ENCODE measurements at places on chromosomes 11 and 22.

- no peak for DNase-seq
These were observed 264.5 kb upstream of the SORL1-AS1 start for GRCh38 chr11:121717296-121717695.

GRCh38 chr11:129888451-129888850 is 6.9 kb downstream of the NFRKB start:
- DNase-seq, result no peak

GRCh38 chr11:44387415-44387814 is 77.5 kb upstream of the ALX4 start:
- DNase-seq, result no peak

DNA sequence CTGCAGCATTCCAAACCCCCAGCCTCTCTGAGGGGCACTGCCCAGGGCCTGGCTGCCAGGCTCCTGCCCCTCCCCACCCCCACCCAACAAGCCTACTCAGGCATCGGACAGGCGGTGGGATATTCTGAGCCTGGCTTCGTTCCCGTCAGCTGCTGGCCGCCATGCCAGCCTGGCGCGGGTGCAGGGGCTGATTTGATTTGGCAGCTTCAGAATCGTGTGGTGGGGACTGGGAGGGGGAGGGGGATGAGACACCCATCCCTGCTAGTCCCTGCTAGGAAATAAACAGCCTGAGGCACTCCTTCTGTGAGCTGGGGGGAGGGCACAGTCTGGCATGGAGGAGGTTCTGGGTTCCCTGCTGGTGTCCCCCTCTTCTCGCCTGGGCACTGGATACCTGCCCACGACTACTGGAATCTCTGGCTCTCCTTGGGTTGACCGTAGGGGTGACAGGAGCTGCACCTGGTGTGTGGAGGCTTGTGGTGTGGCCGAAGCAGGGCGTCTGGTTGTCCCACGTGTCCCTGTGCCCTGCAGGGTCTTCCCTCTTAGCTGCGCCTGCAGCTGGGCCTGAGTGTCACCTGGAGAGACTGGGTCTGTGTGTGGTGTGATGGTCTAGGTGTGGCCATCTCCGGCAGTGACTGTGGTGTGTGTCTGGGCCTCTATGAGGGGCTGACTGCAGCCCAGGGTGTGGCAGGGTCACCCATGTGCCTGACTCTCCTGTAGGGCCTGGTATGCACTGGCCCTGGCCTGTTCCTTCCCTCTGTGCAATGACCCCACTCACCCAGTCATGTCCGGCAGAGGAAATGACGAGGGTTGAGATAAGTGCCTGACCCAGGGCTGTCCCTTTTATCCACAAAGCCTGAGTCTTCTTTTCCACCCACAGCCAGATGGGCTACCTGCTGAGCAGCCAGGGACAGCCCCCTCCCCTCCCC is 42.2 kb downstream of the PDE2A start:
- no peak for DNase-seq

DNA sequence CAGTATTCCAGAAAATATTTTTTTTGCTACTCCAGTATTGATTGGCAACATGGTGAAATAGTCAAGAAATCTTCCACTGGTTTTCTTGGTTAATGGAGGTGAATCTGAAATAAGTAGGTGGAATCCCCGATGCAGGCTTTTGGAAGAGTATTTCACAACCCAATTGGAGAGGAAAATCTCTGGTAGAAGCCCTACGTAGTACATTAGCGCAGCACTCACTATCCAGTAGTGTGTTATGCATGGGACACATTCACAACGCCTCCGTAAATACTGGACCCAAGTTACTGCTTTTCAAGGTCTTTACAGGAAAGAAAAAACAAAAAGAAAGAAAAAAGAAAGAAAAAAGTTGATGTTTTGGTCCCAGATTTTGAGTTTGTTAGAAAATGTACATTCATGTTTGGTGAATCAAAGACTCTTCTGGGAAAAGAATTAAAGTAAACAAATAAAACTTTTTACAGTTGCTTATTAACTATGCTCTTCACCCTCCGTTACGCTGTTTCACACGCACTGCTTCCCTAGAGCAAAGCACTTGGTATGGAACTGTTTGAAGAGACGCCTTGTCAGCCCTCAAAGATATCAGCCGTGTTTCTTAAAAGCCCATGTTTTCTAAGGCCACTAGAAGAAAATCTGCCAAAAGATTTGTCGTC is 170.4 kb upstream of the CTSC start:
- DNase-seq, result no peak

DNA sequence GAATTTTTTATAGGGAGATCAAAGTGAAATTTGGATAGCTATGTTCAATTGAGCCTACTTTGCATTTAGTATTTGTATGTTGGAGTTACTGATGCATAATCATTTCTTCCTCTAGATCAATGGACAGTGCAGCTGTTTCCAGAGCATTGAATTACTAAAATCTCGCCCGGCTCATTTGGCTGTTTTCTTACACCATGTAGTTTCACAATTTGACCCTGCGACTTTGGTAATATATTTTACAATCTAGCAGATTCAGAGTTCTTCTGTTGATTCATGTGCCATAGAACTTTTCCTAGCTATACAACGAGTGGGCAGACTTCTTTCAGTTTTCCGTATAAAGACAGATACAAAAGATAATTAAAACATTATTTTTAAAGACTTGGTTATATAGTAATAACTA is 70.0 kb upstream of the GRIK4 start:
- no peak for DNase-seq

Measured in NCI-H187 (cell line).